Activated CD4-positive, alpha-beta memory T cell treated with anti-CD3 and anti-CD28 coated beads for 36 hours (primary cell): ENCODE measurements at places on chromosomes 4 and X.

- DNase-seq: no peak
Measured at GRCh38 chr4:113586072-113586471, 175.5 kb downstream of the CAMK2D start.

GRCh38 chr4:144646523-144647094 lies 653 bp downstream of the HHIP start:
- peak; percentile 10 for DNase-seq

GRCh38 chrX:97563531-97564133 lies 679.9 kb downstream of the RPA4 start:
- DNase-seq: peak; percentile 59

- no peak for DNase-seq
Measured at GRCh38 chr4:86720508-86721068, 126.5 kb downstream of the PTPN13 start.

DNA sequence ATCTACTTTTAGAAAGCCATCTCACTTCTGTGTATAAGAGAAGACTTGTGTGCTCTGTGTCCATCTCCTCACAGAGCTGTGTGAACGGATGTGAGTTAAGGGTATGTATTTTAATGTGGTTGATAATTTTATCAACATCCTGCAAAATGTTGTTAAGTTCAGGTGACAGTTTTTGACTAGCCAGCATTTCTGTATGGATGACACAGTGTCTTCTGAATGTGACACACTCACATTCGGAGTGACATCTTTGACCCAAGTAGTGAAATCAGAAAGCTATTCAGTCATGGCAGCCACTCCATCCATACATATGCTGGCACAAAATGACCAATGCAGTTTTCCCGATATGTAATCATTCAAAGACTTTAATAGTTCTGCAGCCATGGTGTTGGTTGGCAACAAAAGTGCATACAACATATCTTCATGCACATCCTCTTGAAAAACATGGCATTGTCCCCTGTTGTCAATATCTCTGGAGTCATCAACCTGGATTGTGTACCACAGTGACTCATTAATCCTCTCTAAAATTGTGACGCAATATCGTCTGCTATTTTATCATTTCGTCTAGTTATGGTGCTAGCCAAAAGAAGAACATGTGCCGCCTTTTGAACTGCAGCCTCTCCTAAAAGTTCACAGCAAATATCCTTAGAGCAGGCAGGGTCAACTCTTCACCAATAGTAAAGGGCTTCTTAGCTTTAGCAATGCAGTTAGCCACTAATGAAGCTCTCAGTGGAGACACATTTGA lies 6.8 kb upstream of the FGF2 start:
- DNase-seq: no peak

GRCh38 chrX:152635941-152636340 lies 1.8 kb upstream of the GABRQ start:
- DNase-seq: no peak

GRCh38 chr4:149108626-149109025 lies 666.4 kb upstream of the NR3C2 start:
- no peak for DNase-seq

GRCh38 chrX:132883358-132883915 lies 75.0 kb downstream of the HS6ST2 start:
- DNase-seq: no peak

- DNase-seq: no peak
Measured at GRCh38 chr4:73068491-73069337, 802 bp downstream of the COX18 start.

DNA sequence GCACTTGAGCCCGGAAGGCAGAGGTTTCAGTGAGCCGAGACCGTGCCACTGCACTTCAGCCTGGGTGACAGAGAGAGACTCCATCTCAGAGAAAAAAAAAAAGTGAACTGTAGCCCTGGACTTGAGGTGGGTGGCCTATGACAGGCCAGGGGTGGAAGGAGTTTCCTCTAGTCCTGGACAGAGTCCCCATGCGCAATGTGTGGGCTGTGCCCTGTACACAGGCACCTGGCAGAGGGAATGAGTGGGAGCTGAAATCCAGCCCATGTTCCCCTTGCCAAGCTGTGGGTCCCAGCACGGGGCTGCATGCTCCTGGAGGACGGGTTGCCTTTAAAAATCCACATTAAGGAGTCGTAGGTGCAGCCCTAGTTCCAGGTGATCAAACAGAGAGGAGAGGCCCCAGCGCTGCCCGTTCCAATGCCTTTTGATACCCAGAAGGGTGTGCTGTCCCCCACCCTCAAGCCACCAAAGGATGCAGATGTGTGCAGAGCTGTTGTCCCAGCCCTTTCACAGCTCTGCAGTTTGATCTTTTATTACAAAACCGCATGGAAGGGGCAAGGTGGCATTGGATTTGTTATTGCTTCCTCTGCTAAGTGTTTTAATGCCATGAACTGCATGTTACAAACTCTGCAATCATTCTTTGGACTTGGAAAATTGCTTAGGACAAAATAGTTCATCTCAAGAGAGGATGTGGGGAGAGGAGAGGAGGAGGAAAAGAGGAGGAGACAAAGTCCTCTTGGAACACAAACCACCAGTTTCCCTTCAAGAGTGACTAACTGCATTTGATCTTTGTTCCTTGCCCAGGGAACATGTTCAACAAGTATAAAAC lies 38.0 kb upstream of the PDK3 start:
- no peak for DNase-seq

- DNase-seq: no peak
Measured at GRCh38 chr4:30948653-30949052, 228.5 kb downstream of the PCDH7 start.

DNA sequence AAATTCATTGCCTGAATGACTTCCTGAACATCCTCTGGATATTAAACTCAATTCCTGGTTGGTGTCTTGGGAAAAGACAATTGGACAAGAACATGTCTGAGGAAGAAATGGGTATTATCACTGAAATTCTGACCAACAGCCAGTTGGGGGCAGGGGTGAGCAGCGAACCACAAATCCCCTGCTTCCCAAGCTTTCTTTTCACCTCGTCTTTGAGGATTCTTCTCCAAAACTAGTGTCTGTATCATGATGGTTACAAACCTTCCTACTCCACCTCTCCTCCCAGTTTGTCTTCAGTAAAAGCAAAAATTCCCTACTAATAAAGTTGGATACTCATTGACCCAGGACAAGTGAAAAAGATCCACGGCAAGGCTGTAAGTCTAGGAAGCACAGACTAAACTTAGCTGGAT lies 48.3 kb upstream of the WDR1 start:
- no peak for DNase-seq

- DNase-seq: no peak
Measured at GRCh38 chr4:161419822-161420221, 744.0 kb downstream of the FSTL5 start.

GRCh38 chr4:145681518-145681917 lies 1.6 kb downstream of the C4orf51 start:
- no peak for DNase-seq

GRCh38 chr4:172648471-172648870 lies 520.1 kb upstream of the GALNT7 start:
- no peak for DNase-seq

DNA sequence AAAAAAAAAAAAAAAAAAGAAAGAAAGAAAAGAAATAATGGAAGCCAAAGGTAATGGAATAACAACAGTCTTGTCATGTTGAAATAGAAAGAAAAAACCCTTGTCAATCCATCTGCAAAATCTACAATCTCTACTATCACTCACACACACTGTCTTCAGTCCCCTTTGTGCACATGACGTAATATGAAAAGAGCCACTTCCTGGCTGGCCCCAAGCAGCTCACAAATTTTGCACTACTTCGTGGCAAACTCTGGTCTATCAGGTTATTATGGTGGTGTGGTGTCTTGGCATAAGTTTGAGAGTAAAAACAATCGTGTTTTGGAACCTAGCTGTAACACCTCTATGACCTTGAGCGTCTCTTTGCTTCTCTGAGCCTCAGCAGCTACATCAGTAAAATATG lies 8.3 kb upstream of the AFAP1 start:
- DNase-seq: peak; percentile 48

GRCh38 chrX:21875013-21875412 lies 19.2 kb downstream of the YY2 start:
- no peak for DNase-seq

GRCh38 chr4:87077914-87078585 lies 142.4 kb downstream of the KLHL8 start:
- no peak for DNase-seq

DNA sequence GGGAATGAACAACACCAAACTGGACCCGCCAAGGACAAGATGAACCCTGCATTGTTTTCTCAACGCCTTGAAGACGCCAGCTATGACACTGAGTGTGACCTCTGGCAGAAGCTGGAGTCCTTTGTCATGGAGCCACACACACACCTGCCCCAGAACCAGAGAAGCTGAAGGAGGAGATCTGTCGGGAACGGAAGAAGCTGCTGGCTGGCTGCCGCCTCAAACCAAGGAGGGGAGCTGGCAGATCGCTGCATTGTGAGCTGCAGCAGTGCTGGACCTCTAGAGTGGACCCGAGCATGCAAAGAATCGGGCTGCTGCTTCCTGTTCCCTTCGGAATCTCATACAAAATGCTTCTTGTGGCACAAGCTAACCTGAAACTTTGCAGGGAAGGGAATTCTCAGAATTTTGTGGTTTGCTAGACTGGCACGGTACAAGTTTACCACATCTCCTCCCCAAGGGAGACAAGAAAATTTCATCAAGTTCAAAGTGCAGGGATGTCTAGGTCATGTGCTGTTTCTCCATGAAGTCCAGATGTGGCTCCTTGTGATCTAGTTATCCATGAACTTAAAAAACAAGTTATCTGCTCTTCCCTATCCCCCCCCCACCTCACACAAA lies 23.4 kb upstream of the GLRB start:
- DNase-seq: no peak

GRCh38 chrX:38860106-38861013 lies 59.1 kb downstream of the MID1IP1 start:
- DNase-seq: peak; percentile 39

GRCh38 chr4:124201636-124202035 lies 510.9 kb downstream of the ANKRD50 start:
- DNase-seq: no peak

- no peak for DNase-seq
Measured at GRCh38 chrX:121336831-121337421, 289.5 kb downstream of the GLUD2 start.

GRCh38 chr4:141435446-141436225 lies 200.7 kb upstream of the IL15 start:
- DNase-seq: no peak

DNA sequence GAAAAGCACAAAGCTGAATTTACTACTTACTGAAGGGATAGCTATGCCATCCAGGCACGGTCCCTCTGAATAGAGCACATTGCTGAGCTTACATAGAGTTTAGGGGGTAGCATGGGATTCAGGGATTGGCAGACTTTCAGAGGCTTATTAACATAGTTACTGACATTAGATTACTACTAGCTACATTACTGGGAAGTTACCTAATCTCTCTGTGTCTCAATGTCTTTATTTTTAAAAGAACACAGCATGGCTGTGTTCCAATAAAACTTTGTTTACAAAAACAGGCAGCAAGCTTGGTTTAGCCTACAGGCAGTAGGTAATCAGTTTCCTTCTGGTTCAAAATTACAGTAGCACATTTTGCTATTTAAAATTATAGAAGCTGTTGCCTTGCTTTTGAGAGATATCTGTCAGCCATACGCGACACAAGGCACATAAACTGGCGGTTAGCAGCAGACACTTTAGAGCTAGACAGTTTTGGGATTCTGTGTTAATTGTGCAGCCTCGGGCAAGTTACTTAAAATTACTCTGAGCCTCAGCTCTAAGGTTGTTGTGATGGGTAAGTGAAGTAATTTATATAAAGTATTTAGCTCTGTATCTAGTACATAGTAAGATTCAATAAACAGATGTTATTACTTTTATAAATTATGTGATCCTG lies 6.9 kb downstream of the KLHL8 start:
- no peak for DNase-seq

DNA sequence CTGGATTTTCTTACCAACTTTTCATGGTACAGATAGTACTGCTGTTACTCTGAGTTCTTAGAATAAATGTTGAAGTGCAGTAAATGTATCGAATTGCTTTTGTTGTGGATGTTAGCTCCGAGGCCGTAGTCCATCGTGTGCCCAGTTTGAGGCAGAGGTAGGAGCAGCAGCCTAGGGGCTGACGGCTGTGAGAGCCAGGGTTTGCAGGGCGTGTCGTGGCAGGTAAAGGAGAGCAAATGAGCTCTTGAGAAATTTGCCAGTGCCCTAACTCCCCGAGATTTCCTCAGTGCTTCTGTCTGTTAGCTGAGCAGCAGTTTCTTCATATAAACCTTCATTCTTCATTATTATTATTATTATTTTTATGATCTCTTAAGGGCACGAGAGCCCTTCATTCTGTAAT lies 21.6 kb downstream of the PRIMPOL start:
- no peak for DNase-seq

DNA sequence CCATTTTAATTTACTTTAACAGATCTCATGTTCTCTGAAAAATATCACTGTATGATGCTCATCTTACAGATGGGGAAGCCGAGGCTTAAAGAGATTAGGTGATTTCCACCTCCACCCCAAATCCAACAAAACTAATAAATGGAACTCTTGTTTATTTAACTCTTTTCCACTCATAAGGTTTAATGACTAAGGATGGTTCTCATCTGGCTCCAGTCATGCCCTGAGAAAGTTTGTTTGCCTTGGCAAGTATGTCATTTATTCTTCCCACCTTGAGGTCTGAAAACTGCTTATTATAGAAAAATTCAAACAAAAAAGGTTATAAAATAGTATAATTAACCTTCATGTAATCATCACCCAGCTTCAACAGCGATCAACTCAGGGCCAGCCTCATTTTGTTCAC lies 56.3 kb downstream of the PPEF2 start:
- no peak for DNase-seq

GRCh38 chr4:74638001-74638400 lies 156.3 kb downstream of the BTC start:
- DNase-seq: no peak

DNA sequence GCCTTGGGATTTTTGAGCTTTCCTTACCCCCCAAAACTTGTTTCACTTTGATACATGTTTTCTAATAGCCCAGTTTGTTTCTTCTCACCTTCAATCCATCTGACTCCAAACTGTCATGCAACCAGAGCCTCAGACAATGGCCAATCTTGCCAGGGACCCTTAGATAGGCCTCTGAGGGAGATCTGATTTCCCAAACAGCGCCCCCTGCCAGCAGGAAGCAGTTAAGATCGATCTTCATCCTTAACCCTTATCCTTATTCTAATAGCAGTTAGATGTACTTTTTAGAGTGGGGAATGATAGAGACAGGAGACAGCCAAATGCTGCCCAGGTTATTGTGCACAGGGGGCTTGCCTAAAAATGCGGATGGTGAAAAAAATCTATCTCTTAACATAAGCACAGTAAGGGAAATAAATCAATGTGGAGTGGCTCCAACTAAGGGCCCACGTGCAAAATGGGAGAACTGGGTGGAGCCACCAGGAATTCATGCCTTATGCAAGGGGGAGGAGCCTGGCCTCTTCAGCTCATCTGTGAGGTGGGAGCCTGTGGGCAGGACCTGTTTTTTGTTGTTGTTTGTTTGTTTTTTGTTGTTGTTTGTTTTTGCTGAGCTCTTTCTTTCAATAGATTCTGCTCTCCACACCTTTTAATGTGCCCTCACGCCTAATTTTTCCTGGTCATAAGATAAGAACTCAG lies 833.6 kb upstream of the AGA start:
- no peak for DNase-seq

DNA sequence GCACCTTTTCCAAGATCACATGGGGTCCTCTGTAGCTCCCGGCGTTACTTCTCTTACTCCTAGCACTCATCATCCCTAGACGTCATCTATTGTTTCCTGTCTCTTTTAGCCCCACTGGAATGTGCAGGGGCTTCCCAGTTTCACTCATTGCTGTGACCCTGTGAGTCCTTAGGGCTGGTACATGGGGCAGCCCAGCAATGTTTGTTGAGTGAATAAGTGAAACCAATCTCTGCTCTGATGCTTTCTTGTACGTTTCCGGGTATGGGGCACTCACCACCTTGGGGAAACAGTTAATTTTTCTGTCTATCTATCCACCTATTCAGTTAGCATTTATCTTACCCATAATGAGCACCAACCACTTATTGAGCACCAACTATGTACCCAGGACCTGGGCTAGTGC lies 16.1 kb downstream of the MSX1 start:
- no peak for DNase-seq
